Bronchial smooth muscle cell (primary cell): ENCODE measurements at places on chromosomes 12 and 14. TPM values are rescaled to one million over a fixed set of nuclear protein-coding genes. Genes with fewer than 3 reads are reported as not detected.

Gene MYF5
- total RNA-seq = not detected in 2 replicates

Gene BMP4
- total RNA-seq = 1.1 and 7.6 TPM in 2 replicates

Gene C1QL4
- total RNA-seq = 0.09 and 0.63 TPM in 2 replicates

Gene MANSC1
- total RNA-seq = 0.95 and 1.1 TPM in 2 replicates

Gene RBM25
- 20.8 and 29.0 TPM in 2 replicates for total RNA-seq
